Ovary (tissue), 10 donors: ENCODE measurements at places on chromosomes 1 and 21. TPM values are rescaled to one million over a fixed set of nuclear protein-coding genes. Genes with fewer than 3 reads are reported as not detected.
A peak's percentile ranks its signal among the peaks of the same experiment; 100 is the strongest.

DNA sequence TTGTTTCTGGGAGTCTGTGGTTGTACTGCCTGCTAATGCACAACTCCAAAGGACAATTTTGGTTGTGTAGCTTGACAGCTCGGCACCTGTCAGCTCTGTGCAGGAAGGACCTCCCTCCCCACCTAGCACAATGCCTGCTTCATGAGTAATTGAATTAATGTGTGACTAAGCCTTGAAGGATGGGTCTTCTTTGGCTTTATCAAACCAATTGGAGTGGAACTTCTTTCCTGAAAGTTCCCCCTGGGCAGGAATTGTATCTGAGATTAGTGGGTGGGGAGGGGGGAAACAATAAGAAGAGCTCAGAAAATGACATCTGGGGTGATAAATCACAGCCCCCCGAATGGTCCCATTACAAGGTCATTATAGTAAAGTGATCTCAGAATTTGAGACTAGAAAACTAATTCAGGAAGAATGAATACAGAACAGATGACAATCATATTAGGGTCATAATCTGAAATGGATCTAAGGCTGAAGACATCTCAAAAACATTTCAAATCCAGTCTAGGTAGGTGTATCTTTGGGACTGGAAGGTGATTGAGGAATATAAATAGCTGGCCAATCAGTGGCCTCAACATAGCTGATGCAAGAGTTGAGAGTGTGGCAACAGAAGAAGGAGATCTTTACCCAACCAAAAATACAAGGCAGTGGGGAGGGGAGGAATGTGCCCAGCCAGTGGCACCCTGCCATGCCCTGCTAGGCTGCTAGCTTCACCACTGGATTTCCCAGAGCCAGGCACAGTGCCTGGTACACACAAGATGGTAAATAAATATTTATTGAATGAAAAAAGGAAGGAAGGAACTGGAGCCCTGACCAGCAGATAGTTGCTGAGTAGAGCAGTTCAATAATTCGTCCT is 10.1 kb upstream of the SESN2 start:
- no peak for DNase-seq

- DNase-seq, result no peak
Observed at GRCh38 chr1:41449326-41449921, 35.1 kb downstream of the EDN2 start.

DNA sequence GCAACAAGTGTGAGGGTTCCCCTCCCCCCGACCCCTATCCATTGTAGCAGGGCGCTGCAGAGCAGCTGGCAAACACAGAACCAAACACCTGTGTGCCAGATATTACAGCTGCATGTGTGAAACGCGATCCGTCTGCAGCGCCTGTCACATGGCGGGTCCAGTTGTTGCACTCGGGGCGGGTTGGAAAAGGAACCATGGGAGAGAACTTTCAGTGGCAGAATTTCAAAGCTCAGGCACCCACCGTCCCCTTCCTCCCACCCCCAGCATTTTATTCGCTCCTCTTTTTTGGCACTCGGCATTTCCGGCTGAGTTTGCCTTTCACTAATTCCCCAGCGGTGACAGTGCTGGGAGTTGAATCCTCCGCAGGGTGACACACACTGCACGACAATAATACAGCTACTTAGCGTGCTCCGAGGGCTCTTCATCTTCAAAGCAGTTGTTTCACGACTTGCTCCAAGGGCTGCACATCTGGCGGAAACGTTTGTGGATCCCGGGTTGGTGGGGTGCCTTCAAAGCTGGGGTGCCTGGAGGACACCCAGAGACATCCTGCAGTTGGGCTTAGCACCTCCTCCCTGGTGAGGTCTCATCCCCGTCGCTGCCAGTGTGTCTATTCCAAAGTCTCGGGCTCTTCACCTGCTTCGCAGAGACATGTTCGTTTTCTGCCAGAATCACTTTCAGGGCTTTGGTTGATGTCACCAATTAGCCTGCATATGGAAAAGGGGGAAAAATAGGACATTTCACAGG is 180.7 kb downstream of the ZBTB18 start:
- DNase-seq, result peak; percentile 10

- DNase-seq, result no peak
Observed at GRCh38 chr21:42512346-42513034, 1.2 kb upstream of the SLC37A1 start.

- DNase-seq, result no peak
Observed at GRCh38 chr1:80878343-80878742, 922.4 kb upstream of the ADGRL2 start.

DNA sequence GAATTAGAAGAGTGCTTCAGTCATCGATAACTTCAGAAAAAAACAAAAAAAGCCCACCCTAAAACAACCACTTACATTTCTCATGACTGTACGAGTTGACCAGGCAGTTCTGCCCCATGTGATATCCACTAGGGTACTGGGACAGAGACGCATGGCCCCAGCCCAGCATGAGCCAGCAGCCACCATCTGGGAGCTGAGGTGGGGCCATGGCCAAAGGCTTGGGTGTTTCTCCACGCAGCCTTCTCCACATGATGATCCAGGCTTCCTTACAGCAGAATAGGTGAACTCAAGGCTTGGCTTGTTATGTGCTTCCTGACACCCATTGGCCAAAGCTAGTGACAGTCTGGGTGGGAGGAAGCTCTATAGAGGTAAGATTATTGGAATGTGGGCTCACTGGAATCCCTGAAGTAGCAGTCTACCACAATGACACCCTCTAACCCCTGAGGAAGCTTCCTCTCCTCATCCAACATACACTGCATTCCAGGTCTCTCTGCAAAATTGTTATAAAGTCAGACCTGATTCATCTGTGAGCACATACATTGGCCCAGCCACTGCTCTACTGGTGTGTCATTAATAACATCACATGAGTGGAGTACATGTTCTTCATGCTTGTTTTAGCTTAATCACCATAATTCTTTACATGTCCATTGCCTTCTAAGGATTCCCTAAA is 66.3 kb upstream of the NTPCR start:
- no peak for DNase-seq

- no peak for DNase-seq
Observed at GRCh38 chr1:2417083-2417832, 4.9 kb upstream of the PEX10 start.

GRCh38 chr1:203667616-203668015 is 41.0 kb downstream of the ATP2B4 start:
- no peak for DNase-seq

DNA sequence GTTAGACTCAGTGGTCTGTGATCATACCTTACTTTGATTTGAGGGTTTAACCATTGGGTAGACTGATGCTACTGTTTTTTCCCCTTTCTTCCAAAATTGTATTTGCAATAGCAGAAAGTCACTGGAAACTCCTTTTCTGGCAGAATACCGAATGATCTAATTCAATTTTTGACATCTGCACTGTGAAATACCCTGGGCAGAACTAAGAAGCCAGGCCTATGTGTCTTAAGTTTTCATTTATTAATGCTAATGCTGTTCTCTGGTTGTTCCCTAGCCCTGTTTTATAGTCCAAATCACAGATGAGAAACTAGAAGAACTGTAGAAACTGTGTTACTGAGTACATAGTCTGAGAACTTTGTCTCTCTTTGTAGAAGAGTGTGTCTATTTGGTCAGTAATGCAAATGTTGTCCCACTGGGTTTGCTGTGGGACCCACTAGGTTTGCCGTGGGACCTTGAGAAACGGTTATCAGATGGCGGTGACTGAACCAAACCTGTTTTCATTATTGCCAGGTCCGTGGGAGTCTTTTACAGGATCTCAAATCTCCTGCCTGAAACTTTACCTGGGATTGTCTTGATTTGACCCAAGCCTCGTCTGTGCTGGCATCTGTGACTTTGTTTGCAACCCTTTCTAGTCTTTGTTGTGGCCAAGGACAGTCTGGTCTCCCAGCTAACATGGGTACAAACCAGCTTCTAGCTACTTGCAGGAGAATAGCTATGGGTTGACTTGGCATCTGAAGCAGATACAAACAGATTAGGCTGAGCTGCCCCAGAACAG is 41.4 kb downstream of the PEX14 start:
- DNase-seq, result no peak

- no peak for DNase-seq
Observed at GRCh38 chr1:28582248-28582615, 9.8 kb upstream of the RAB42 start.

DNA sequence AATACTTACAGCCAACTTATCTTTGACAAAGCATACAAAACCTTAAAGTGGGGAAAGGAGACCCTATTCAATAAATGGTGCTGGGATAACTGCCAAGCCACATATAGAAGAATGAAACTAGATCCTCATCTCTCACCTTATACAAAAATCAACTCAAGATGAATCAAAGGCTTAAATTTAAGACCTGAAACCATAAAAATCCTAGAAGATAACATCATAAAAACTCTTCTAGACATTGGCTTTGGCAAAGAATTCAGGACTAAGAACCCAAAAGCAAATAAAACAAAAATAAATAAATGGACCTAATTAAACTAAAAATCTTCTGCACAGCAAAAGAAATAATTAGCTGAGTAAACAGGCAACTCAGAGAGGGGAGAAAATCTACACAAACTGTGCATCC is 335.6 kb upstream of the PBX1 start:
- DNase-seq, result no peak

- no peak for DNase-seq
Observed at GRCh38 chr1:33022650-33023200, 14.0 kb downstream of the AK2 start.

TMEM200B gene
- 16.2 TPM for total RNA-seq
